ENCODE measurements at places on chromosomes 7 and 10.

- ATAC-seq, result no peak
Observed at GRCh38 chr10:132708936-132709335, 77.0 kb downstream of the NKX6-2 start.

GRCh38 chr7:149468208-149468607, 7.3 kb upstream of the ZNF777 start:
- no peak for ATAC-seq

DNA sequence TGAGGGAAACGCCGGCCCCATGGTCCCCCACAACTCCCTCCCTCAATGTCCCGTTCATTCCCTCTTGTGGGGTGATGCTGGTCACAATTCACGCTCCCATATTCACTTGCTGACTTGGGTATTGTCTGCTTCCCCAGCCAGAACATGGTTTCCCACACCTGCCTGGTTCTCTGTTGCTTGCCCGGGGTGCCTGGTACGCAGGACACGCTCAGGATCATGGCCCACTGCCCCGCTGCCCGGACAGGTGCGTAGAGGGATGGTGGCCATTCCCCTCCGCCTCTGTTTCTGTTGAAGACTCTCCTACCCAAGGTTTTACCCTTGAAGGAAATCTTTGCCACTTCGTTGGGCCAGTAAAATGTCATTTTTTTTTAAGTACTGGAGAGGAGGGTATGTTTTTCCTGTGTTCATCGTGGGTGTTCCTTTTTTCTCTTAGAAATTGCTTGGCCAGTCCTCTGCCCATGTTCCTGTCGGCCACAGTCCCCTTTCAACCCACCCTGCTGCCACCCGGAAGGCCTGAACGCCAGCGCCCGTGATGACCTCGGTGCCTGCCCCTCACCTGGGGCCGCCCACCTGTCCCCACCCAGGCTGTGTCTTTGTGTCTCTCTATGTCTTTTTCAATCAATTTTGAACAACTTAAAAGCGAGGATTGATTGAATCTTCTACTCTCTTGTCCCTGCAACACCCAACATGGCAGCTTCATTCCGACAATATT, 38.2 kb downstream of the FOXL3 start:
- no peak for ATAC-seq

GRCh38 chr10:105956550-105956949, 1208.0 kb downstream of the SORCS1 start:
- ATAC-seq, result no peak

DNA sequence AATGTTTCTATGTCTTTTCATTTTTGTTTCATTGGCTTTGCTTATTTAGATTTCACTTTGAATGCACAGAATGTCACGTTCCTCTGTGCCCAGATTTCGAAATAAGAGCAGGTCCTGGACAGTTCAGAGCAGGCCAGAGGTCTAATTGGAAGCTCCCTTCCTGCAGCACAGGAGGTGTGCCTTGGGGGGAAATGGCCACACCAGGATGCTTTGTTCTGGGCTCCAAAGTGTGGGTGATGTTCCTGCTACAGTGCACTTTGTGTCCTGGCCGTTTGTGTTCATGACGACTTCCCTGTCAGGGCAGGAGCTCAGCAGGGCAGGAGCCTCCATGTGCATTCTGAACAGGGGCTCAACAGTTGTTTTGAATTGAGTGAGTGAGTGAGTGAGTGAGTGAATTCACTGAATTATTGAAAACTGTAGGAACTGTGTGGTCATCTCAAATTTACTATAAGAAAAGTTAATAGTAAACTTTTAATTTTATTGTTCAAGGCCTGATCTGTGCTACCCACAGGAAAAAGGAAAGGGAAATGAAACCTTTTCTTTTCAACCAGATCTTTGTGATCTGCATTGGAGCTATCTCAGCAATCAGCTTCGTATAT, 109.5 kb upstream of the GJD4 start:
- no peak for ATAC-seq

- peak; percentile 16 for ATAC-seq
Observed at GRCh38 chr7:150520145-150520544, 5.5 kb downstream of the GIMAP7 start.

DNA sequence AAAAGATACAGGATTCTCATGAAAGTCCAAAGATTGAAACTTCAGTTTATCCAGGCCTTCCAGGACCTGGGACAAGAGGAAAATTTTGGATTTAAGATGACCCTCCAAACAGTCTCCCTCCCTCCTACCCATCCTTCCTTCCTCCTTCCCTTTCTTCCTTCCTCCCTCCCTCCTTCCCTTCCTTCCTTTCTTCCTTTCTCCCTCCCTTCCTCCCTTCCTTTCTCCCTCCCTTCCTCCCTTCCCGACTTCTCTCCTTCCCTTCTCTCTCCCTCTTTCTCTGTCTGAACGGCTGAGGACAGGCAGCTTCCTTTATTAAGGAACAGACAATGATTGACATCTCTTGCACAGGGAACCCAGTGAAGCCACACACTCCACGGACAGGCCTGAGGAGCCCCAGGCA, 23.3 kb downstream of the SFTPD start:
- ATAC-seq, result no peak

GRCh38 chr7:143906895-143907294, 4.9 kb upstream of the TCAF1 start:
- no peak for ATAC-seq

- ATAC-seq, result peak; percentile 99
Observed at GRCh38 chr7:2109936-2110609, 122.7 kb downstream of the MAD1L1 start.

GRCh38 chr10:125822878-125823662, at the start of the genes BCCIP and UROS:
TSS of gene BCCIP (plus strand) at chr10:125823546. CDS start at chr10:125823558, 12 bp downstream.
TSS of gene UROS (minus strand) at chr10:125823258. CDS start at chr10:125816499, 6,759 bp downstream.
- ATAC-seq, result peak; percentile 79

DNA sequence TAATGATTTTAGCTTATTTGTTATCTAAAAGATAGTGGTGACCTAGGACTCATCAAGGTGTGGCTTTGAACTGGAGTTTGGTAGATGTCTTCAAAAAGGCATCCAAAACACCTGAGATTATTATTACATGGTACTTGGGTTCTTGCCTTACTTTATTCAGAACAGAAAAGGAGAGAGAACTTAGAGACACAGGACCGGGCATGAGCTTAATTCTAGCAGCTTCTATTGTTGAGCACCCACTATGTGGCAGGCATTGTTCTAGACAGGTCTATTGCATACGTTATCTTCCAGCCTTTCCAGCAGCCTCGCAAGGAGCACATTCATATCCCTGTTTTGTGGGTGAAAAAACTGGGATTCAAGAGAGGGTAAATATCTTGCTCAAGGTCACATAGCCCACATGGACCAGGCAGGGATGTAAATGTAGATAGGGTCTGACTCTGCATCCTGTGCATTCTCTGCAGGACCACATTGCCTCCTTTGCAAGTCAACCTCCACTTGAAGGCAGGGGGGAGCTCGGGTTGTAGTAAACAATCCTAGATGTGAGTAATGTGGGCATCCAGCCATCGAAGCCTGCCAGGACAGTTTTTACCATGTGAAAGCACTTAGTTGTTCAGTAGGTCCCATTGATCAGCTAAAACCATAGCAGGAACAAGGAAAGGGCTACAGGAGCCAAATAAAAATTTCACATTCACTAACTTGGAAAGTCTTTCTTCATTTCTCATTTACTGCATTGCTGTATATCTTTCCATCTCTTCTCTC, 551.4 kb downstream of the LRMDA start:
- ATAC-seq, result no peak

DNA sequence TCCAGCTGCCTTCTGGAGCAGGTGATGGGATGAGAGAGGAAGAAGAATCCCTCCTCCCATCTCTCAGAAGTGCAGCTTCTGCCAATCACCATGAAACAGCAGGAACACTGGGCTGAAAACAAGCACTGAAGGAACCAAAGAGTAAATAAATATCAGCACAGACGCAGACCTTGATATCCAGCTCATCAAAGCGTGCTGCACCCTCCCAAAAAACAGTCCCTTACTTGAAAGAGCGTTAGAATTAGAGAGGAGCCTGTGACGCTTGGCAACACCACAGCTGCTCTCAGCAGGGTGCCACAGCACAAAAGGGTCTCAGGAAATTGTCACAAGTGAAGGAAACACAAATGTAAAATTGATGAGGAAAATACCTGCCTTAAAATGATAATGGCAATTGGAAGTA, 39.5 kb downstream of the KLF6 start:
- no peak for ATAC-seq

GRCh38 chr7:7793249-7793648, 74.8 kb upstream of the RPA3 start:
- no peak for ATAC-seq

GRCh38 chr10:89301232-89301631, 614 bp upstream of the IFIT2 start:
- ATAC-seq, result peak; percentile 41

Data from activated CD4-positive, CD25-positive, alpha-beta regulatory T cell treated with anti-CD3 and anti-CD28 coated beads, Interleukin-2, amount 50 U/mL, for 24 hours (primary cell).